ENCODE measurements at places on chromosomes 11 and 22.

- no peak for DNase-seq
These were observed 242.3 kb downstream of the SWAP70 start for GRCh38 chr11:9905960-9906791.

- peak; percentile 52 for DNase-seq
These were observed 4.5 kb upstream of the TP53I11 start for GRCh38 chr11:44955015-44955738.

DNA sequence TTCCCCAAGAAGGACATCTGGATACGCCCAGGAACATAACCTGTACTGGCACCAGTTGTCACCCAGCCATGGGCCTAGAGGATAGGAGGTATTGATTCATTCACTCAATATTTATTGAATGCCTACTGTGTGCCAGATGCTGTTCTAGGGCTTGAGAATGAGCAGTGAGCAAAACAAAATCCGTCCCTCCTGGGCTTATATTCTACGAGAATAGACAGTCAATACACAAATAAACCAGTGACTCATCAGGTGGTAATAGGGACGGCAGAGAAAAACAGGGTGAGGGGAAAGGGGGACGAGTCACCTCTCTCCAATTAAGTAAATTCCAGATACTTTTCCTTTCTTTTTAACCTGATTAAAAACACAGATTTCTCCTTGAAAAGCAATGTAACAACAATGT lies 103.5 kb downstream of the MICAL2 start:
- no peak for DNase-seq

DNA sequence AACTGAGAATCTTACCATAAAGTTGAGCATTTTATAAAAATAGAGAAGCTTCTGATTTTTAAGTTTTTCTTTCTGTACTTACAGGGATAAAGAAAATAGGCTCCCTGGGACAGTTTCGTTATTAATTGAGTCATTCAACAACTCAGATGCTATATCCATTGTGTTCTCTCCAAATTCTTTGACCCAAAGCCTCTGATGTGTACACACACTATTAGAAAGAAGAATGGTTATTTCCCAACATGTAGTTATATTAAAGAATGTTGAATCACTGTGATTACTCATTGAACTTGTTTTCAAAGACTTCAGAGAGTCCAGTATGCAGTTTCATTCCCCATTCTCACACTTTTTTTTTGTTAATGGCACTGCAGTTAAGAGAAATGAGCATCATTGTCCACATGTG lies 734.3 kb upstream of the ARHGAP42 start:
- DNase-seq = no peak

- no peak for DNase-seq
These were observed 94.9 kb downstream of the SCN3B start for GRCh38 chr11:123559523-123559955.

GRCh38 chr11:2475136-2475918 lies 30.5 kb downstream of the KCNQ1 start:
- no peak for DNase-seq

GRCh38 chr22:49562685-49563249 lies 264.9 kb downstream of the BRD1 start:
- no peak for DNase-seq

- no peak for DNase-seq
These were observed 12.3 kb downstream of the TSPAN32 start for GRCh38 chr11:2314136-2314524.

GRCh38 chr22:18035751-18036150 lies 11.4 kb upstream of the MICAL3 start:
- DNase-seq = no peak

- DNase-seq = no peak
These were observed 162.8 kb downstream of the NCAM1 start for GRCh38 chr11:113124006-113124405.

DNA sequence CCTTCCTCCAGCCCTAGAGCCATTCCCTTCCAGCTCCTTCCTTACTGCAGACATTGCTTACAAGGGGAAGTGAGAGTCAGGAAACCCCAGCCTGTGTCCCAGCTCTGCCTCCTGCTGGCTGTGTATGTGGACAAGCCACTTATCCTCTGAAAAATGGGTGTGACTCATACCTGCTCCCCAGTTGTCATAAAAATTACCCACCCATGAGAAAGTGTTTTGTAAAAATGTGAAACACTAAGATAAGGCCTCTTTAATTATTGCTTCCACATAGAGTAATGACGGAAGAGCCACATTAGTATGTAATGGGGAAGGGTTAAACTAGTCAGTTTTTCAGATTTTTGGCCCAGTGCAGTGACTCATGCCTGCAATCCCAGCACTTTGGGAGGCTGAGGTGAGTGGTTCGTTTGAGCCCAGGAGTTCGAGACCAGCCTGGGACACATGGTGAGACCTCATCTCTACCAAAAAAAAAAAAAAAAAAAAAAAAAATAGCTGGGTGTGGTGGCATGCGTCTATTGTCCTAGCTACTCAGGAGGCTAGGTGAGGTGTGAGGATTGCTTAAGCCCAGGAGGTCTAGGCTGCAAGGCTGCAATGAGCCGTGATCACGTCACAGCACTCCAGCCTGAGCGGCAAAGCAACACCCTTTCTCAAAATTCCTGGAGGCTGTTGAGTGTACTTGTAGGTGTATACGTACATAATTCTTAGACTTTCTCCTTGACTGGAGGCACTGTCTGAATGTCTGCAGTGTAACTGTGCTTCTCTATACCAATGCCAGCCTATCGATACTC lies 84.9 kb downstream of the CTTN start:
- DNase-seq = no peak

- no peak for DNase-seq
These were observed 12.3 kb downstream of the LTO1 start for GRCh38 chr11:69662806-69663205.

GRCh38 chr11:116130122-116130521 lies 625.9 kb upstream of the CADM1 start:
- DNase-seq = no peak

- peak; percentile 57 for DNase-seq
These were observed 317.8 kb downstream of the NTM start for GRCh38 chr11:131688048-131688693.

DNA sequence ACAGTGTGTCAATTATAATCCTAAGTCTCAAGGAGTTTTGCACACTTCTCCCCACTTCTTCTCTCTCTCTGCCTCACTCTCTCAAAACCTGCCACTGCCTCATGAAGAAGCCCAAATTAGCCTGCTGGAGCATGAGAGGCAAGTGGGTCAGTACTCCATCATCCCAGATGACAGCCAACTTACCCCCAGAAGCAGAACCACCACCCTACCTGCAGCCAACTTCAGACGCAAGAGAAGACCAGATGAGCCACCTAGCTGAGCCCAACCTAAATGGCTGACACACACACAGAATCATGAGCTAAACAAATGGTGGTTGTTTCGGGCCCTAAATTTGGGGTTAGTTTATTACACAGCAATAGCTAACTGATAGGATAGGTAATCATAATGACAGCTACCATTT lies 61.2 kb downstream of the CD82 start:
- DNase-seq = no peak

DNA sequence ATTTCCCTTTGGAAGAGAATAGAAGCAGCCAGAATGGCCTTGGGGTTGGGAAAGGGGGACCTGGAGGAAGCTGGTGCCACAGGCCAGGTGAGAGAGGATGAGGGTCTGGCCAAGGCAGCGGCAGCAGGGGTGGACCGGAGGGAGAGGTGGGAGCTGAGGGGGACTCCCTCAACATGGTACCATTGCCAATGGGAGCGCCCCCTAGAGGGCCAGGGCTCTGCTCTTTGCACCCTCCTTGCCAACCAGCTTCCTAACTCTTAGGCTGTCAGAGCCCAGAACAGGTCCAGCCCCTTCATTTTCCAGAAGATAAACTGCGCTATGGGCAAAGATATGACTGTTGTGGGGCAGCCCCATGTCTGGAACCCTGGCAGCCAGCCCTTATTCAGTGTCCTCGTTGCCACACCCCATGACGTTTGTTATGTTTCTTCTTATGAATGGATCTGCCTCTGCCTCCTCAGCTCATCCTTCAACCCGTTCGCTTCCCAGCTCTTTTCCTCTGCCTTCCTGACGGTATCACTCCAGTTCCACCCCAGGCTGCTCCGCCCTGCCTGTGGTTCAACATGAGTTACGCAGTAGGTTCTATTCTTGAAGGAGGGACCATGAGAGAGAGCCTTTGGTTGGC lies 185.2 kb downstream of the GRIK4 start:
- DNase-seq = no peak

DNA sequence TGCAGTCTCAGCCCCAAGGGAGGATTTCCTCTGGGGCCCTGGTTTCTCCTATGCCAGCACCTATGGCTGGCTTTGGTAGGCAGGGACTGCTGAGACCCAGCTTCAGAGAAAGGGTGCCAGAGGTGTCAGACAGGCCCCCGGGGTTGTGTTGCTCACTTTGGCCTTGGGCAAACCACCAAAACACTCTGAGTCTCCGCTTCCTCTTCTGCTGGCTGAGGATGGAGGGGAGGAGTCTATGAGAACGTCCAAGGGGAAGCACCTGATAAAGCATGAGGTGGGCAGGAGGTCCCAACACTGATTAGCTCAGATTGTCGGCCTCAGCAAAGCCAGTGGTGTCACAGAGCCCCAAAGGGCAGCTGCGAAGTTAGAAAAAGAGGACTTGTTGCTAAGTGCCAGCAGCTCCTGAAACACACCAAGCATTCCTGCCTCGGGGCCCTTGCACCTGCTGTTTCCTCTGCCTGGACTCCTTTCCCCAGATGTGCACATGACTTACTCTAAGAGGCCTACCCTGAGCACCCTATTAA lies 10.5 kb downstream of the SMTNL1 start:
- DNase-seq = peak; percentile 32

DNA sequence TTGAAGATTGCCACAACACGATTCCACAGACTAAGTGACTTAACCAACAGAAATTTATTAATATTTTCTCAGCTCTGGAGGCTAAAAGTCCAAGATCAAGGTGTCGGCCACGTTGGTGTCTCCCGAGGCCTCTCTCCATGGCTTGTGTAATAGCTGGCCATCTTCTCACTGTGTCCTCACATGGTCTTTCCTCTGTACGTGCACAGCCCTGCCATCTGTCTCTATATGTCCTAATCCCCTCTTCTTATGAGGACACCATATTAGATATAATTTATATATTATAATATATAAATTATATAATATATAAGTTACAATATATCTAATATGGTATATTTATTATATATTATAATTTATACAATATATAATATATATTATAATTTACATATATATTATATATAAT lies 25.1 kb upstream of the SCGB1A1 start:
- DNase-seq = no peak

GRCh38 chr11:122215244-122215992 lies 99.4 kb upstream of the BLID start:
- peak; percentile 46 for DNase-seq

DNA sequence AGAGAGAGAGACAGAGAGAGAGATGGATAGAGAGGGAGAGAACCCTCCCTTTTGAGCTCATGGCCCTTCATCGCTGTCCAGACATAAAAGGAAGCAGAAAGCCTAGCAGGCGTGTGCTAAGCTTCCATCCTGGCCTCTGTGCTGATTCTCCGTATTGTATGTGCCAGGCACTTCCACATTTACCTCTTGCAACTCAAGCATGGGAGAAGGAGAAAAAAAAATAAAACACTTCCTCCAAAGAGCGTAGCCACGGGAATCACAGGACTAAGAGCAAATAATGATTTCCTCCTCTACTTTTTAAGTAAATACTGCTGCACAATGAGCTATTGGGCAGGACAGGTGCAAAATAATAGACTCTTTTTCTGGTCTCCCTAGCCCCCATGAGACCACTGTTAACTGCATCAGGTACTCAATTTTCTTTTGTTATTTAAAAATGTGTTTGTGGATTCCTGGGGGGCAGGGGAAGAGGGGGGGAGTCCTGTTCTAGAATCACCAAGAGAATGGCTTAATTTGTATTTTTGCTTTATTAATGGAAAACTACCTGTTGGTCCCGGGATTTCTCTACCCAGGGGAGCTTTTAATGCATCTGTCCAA lies 154.3 kb downstream of the NXPE2 start:
- no peak for DNase-seq

DNA sequence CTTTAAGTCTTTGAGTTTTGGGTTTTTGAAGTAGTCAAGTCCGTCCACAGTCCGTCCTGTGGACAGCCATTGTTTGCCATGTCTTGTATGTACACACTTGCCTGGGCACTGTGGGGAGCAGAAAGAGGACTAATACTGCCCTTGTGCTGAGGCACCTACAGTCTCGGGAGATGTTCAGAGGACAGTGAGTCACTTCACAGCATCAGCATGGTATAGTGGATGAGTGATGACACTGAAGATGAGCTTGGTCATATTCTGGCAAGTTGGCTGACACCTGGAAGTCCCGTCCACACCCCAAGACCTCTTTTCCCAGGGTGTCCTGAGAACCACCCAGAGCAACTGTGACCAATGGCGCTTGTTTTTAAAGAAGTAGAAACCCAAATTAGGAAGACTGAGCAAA lies 29.2 kb downstream of the NF2 start:
- no peak for DNase-seq

- DNase-seq = no peak
These were observed 9.7 kb downstream of the ASCL2 start for GRCh38 chr11:2260491-2261364.

DNA sequence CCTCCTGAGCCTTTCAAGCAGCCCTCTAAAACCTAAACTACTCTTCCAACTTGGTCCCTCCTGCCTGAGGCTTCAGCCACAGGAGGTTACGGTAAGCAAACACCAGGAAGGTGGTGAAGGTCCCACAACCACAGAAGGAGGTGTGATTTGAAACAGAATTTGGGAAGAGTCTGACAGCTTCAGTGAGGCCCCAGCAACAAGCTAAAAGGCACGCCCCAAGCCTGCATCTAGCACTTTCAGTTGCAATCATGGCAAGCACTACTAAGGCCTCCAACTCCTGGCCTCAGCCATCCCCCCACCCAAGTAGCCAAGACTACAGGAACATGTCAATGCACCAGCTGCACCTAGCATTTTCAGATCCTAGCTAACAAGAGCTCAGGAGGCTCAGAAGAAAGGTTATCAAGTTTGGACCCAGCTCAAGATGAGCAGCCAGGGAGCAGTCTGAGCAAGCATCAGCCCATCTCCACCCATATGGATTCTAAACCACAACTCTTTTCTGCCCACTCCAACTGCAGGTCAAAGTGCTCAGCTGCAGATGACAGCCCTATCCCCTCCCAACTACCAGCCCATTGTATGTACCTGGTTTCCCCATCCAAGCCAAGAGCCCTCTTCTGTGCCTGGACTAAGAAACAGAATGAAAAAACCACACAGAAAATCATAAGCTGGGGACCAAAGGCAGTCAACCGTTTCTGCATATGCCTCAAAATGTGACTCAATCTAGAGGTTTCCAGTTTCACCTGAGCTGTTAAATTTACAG lies 10.4 kb upstream of the AHNAK start:
- peak; percentile 67 for DNase-seq

- no peak for DNase-seq
These were observed 1.1 kb downstream of the FEN1 start for GRCh38 chr11:61793829-61794204.

- no peak for DNase-seq
These were observed 68.2 kb upstream of the BMAL1 start for GRCh38 chr11:13209379-13209778.

- DNase-seq = no peak
These were observed 11.6 kb upstream of the MS4A6A start for GRCh38 chr11:60194511-60194910.

GRCh38 chr11:94449029-94449428 lies 44.6 kb downstream of the MRE11 start:
- no peak for DNase-seq
